Activated CD8-positive, alpha-beta memory T cell treated with anti-CD3 and anti-CD28 coated beads, Interleukin-2, amount 10 ng/mL, durations not matched to agents 7 days and 5 days (primary cell): ENCODE measurements at places on chromosomes 11 and 22. TPM values are rescaled to one million over a fixed set of nuclear protein-coding genes. Genes with fewer than 3 reads are reported as not detected.

GRCh38 chr22:27835446-27835845, 33.9 kb upstream of the MN1 start:
- no peak for DNase-seq

- DNase-seq, result no peak
Measured at GRCh38 chr11:92527467-92527866, 302.8 kb downstream of the FAT3 start.

GRCh38 chr22:20172141-20172613, 21.3 kb upstream of the CCDC188 start:
- no peak for DNase-seq

DNA sequence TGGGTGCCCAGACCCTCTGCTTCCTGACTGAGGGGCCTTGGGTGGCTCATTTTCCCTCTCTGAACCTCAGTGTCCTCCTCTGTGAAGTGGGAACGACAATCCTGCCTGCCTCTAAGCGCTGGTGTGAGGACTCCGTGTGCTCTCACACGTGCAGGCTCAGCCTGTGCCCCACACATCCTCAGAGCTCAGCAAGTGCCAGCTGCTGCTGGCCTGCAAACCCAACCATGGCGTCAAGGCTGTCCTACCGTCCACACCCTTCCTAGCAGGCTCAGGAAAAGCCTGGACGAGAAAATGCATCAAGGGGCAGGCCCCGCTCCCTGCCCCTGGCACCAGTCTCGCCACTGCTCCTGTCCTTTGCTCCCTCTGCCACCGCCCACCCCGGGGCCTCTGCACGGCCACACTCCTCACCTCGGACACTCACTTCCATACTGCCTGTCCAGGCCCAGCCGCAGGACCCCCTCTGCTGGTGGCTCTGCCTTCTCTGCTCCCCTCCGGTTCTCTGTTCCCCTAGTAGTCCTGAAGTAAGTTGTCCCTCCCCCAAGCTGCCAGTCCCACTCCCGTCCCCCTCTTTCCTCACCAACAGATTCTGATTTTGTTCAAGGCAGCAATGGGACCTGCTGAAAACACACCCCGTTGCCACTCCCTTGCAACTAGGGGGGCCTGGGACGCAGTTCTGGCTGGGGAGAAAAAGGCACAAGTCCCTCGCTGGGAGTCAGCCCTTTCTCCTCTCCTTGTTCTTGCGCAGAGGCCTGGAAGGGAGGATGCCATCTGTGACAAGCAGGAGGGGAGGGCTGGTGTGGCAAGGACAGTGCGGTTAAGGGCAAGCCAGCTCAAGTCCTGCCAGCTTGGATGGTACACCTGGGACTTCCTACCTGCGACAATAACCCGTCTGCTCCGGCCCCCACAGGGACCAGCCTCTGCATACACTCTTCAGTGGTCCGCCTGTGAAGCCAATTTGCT, 62.2 kb downstream of the ARFGAP3 start:
- DNase-seq, result no peak

DNA sequence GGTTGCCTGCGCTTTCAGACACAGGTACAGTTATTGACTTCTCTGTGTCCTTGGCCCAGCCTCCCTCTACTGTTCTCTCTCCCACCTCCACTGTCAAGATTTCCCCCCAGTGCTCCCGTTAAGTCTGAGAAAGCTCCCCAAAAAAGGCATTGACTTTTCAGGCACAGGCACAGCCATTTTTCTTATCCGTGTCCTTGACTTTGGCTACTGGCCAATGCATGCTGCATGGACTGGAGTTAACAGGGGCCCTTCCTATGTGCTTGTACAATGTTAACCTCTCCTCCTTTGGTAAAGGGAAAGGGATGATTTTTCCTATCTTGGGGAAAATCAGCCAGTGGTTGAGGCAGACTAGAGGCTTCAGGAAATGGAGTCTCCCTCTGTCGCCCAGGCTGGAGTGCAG, 4.3 kb downstream of the APOL5 start:
- no peak for DNase-seq

- no peak for DNase-seq
Measured at GRCh38 chr11:29634244-29634643, 382.6 kb downstream of the KCNA4 start.

DNA sequence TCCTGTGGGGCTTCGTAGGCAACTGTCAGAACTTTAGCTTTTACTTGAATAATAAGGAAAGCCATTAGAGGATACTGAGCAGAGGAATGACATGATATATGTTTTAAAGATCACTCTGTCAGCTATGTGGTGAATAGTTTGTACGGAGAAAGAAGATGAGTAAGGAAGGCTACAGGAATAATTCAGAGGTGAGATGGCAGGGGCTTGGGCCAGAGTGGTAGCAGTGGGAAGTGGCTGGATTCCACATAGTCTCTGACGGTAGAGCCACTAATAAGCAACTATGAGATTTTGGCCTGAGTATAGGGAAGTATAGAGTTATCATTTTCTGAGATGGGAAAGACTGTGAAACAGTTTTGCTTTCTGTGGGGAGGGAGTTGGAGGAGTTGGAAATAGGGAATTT, 93.9 kb upstream of the MTMR2 start:
- no peak for DNase-seq

- no peak for DNase-seq
Measured at GRCh38 chr11:105589346-105589745, 20.5 kb upstream of the GRIA4 start.

DNA sequence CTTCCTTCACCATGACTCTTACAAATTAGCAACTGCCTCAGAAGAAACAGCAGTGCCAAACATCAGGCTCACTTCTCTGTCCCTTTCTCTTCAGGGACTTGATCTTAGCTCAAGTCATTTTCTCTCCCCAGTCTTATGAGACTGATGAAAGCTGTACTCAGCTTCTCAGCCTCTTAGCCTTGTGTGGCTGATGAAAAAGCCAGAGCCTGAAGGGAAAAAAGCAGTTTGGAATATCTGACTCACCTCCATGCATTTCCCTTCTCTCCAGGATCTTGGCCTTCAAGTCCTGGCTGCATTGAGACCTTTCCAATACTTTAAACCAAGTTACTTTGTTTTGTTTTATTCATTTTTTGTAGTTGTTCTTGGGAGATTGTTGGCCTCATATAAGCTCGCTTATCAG, 195.9 kb downstream of the SPON1 start:
- no peak for DNase-seq

DNA sequence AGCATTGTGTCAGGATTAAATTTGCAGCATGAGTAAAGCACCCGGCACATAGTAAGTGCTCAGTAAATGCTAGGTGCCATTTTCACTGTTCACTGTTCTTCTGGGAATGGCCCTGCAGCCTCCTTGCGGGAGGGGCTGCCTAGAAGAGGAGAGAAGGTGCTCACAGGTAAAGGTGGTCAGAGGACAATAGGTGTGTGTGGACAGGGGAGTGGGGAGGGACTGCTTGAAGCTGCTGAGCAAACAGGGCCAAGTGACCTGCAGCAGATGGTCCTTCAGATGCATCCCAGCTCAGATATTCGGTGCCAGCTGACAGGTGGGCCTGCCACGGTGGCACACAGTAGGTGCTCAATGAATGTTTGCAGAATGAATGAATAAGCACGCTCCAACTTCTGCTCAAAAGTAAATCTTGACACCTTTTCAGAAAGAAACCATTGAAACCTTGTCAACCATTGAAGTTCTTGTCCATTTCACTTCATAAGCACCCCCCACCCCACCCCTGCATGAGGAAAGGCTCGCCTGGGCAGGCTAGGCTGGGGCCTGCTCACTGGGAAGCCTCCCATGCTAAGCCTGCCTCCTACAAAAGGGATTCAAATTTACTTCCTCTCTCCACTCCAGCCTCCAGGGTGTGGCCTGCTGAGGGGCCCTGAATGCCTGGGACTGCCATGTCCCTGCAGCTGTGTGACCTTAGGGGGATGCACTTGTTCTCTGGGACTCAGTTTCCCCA, 1.6 kb downstream of the KIAA0930 start:
- no peak for DNase-seq

The HBE1 gene
- not detected for total RNA-seq

The BIK gene
- total RNA-seq, result 1.5 TPM

The DLG2 gene
- total RNA-seq, result 2.1 TPM

The FXYD6 gene
- 0.12 TPM for total RNA-seq

The APOBEC3F gene
- total RNA-seq, result 39.8 TPM
